Cortex of kidney (tissue), 1 donor: ENCODE measurements at places on chromosomes 11 and 22.

- no peak for DNase-seq
Observed at GRCh38 chr11:13074714-13075464, 65.8 kb downstream of the RASSF10 start.

DNA sequence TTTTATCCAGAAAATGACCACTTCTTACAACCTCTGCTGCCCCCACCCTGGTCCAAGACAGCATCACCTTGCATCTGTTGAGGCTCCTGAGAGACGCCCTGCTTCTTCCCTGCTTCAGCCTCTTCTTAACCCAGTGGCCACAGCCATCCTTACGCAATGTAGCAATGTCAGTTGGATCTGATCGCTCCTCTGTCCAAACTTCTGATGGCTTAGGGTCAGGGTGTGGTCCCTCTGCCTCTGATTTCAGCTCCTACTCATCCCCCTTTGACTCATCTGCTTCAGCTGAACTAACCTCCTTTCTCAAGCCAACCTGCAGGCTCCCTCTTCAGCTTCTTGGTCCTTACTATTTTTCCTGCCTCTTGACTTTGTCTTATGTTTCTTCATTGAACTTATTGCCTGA lies 280.8 kb downstream of the KIRREL3 start:
- no peak for DNase-seq

- DNase-seq = no peak
Observed at GRCh38 chr11:102610200-102610599, 14.9 kb downstream of the MMP20 start.

DNA sequence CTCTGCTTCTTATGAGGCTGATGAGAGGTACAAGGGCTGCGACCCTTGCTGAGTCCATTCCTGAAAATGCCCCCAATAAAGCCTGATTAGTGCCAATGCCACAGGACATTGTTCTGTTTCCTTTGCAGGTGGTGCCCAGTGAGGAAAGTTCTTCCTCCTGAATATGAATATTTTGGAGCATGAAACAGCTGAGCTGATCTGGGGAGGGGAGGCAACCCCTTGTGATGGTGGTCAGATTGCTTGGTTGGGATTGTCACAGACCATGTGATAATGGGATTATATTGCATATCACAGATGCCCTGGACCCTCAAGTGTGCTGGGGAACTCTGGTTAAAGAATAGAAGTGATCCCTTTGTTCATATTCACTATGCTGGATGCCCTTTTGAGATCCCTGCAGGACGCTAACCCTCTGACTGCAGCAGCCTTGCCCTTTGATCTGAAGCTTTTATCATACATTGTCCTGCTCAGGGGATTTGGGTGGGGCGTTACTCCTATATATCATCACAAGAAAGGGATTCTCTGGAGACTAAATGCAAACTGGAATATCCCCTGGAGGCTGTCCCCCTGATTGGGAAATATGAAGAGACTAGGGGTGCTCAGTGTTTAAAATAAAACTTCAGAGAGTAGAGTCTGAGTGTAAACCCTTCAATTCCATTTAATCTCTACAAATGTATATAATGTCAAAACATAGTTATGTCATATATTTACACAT lies 76.9 kb upstream of the TOP3B start:
- no peak for DNase-seq

- no peak for DNase-seq
Observed at GRCh38 chr11:103904324-103904667, 132.1 kb upstream of the DDI1 start.

DNA sequence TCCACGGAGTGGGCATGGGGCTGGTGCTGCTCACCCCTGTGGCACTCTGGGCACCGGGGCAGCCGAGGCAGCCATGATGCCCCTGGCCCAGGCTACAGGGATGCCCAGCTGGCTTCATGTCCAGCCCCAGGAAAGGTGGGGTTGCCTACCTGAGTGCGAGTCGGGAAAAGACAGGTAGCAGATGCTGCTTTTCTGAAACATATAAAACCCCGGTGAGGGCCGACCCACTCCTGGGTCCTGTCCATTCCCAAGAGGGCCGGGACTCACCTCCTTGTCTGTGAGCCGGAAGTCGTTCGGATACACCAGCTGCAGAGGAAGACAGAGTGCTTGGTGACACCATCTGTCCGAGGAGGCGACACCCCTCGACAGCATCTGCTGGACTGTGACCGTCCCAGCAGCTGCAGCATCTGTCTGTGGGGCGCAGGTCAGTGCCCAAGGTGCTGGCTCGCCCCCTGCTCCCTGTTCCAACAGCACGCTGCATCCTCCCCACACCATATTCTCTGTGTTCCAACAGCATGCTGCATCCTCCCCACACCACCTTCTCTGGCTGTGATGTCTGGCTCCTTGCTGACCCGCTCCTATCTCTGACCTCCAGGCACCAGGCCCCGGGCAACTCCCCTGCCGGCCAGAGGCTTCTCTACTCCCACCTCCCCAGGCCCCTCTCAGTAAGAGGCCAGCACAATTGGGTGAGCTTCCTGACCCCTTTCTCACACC lies 8.0 kb downstream of the DENND6B start:
- no peak for DNase-seq

GRCh38 chr11:117933475-117933874 lies 4.3 kb upstream of the TMPRSS13 start:
- no peak for DNase-seq

GRCh38 chr22:31631436-31631835 lies 30.6 kb downstream of the PISD start:
- DNase-seq = no peak

GRCh38 chr11:119144825-119145486 lies 3.9 kb upstream of the ABCG4 start:
- DNase-seq = no peak

DNA sequence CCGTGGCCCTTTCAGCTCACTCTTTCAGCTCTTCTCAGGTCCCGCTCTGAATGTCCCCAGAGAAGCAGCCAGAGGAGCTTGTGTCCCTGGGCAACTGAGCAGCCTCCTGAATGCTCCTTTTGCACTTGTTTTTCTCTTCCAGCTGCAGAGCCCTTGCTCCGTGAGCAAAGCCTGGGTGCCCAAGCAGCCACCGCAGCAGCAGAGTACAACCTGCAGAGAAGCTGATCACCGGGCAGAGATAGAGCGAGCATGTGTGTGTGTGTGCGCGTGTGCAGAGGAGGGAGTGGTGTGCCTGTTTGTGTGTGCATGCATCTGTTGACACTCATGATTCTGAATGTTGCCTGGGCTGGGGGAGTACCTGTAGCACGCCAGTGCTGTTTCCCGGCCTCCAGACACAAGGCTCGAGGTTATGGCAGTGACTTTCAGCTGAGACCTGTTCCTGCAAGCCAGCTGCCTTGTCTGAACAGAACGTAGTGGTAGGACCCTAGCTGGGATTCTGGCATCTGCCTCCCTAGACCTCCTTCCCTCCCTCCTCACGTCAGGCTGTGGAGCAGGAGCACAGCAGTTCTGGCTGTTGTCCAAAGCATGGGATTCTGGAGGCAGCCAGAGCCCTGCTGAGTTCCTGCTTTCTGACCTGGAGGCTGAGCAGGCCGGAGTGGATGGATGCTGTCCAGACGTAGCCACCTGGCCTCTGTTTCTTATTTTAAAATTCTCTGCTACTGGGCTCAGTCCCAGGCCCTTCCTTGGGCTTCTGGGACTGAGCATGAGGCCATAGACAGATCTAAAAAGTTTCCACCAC lies 4.5 kb upstream of the MAPK8IP1 start:
- DNase-seq = no peak

GRCh38 chr22:21028277-21029251 lies 3.8 kb downstream of the SLC7A4 start:
- no peak for DNase-seq

DNA sequence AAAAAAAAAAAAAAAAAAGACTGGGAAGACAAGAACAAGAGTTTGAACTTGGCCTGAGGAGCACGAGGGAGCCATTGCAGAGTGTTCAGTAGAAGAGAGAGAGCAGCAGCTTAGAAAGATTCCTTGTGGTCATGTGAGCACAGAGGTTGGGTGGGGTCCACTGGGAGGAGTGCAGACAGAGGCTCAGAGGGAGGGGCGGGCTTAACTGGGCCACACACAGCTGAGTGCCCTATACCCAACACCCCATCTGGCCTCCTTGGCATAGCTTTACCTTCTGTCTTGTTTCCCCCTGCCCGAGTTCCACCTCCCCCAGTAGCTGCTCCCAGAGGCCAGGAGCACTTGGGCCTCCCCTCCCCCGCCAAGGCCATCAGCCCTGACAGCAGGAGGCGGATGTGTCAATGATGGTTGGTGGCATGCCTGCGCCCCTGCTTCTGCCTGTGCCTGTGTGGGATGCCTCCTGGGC lies 12.1 kb downstream of the C11orf86 start:
- no peak for DNase-seq

DNA sequence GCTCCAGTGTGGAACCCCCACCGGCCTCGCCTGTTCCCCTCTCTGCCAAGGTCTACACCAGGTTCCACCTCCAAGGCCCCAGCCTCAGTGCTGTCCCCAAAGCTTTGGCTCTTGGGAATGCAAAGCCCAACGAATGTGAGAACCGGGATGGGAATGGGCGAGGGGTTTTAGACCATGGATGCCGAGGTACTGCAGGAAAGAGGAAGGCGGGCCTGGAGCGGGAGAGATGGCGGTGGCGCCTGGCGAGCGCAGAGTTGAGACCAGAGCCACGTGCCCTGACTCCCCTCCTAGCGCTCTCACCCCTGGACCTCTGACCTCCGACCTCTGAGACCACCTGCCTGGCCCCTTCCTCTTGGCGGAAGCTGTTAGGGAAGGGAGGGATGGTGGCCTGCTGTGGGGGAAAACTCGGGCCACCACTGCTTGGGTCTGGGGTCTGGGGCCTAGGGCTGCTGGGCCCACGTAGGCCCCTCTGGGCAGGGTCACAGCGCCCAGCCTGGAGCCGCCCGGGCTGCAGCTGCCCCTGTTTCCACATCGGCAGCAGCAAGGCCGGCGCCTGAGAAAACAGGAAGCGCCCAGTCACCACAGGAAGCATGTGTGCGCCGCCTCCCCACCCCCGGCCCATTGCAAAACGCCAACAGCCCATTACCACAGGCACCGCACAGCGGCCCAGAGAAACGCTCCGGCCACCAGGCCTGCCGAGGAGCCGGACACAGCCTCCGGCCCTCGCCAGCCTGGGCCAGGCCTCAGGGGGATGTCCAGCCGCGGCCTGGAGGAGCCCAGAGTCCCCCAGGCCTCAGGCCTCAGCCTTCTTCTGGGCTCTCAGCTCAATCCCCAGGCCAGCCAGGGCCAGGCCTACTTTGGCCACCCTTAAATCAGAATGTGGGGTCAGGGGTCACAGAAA lies 13.8 kb upstream of the SLC39A13 start:
- DNase-seq = no peak

GRCh38 chr11:121334973-121335710 lies 42.6 kb downstream of the SC5D start:
- DNase-seq = no peak

GRCh38 chr11:70551351-70552166 lies 153.2 kb downstream of the CTTN start:
- DNase-seq = no peak

GRCh38 chr22:44793506-44794172 lies 41.3 kb downstream of the ARHGAP8 start:
- no peak for DNase-seq

DNA sequence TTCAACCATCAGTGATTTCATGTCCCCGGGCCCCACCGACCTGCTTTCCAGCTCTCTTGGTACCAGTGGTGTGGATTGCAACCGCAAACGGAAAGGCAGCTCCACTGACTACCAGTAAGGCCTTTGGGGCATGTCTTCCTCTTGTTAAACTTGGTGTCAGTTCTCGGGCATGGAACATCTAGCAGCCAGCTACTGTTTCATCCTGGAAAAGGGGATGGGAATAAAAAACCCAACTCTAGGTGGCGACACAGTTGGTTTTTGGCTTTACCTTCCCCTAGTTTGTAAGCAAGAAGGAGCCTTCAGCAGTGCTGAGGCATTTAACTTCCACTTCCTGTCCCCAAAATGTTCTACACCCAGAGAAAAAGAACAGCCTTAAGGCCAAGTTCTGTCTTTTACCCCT lies 76.7 kb downstream of the BMAL1 start:
- no peak for DNase-seq

DNA sequence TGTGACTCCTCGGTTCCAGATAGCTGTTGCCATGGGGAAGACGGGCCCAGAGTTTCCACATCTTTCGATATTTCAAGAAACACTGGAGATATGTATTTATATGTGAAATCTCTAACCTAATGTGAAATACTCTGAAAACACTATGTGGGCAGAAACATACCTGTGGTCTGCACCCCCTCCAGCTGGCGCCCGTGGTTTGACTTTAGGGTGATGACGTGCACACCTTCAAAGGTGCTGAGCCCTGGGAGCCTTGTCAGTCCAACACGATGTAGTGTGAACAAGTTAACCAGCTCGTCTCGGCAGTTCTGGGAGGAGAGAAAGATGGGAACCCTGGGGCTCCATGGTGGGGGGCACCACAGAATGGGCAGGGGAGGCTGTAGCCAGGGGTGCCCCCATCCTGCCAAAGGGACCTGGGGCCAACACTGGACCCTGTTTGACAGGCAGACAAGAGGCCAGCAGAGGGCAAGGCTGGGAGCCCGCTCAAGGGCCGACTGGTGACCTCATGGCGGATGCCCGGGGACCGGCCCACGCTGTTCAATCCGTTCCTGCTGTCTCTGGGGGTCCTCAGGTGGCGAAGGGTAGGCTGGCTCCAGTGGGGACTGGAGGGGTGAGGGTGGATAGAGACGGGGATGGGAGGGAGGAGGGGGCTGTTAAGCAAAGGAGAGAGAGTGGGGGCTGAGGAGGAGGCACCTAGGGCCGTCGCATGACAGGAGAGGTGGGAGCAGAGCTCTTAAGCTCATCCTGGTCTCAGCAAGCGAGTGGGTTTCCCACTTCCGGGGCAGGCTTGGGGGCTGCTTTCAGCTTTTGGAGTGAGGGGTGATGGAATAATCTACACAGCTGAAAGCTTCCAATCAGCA lies 43.8 kb downstream of the TRIOBP start:
- no peak for DNase-seq

- no peak for DNase-seq
Observed at GRCh38 chr11:75273411-75274391, 33.1 kb downstream of the TPBGL start.

DNA sequence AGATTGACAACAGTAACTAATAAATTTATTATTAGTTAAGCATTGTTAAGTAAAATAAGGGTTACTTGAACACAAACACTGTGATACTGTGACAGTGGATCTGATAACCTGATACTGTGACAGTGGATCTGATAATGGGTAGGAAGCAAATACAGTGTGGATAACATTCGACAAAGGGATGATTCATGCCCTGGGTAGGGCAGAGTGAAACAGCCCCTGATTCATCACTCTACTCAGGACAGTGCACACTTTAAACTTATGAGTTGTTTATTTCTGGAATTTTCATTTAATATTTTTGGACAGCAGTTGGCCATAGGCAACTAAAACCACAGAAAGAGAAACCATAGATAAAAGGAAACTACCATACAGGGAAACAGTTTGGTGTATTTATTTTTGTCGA lies 60.8 kb upstream of the CTSC start:
- no peak for DNase-seq

DNA sequence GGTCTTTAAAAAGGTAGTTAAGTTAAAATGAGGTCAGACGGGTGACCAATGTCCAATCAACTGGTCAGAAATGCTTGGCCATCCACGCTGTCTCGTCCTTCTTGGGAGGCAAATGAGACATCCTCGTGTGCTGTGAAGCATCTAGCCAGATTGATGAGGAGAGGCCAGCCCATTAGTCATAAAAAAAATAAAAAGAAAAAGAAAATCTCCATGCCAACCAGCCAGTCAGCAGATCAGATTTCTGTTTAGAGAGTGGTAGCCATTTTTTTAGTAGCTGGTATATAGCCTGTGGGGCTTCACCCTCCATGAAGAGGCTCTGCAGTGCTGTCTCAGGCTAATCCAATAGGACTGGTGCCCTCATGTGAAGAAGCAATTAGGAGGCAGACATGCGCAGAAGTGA lies 343.1 kb upstream of the SYN3 start:
- no peak for DNase-seq
